ENCODE measurements at places on chromosomes 12 and 14.
A peak's percentile ranks its signal among the peaks of the same experiment; 100 is the strongest.

DNA sequence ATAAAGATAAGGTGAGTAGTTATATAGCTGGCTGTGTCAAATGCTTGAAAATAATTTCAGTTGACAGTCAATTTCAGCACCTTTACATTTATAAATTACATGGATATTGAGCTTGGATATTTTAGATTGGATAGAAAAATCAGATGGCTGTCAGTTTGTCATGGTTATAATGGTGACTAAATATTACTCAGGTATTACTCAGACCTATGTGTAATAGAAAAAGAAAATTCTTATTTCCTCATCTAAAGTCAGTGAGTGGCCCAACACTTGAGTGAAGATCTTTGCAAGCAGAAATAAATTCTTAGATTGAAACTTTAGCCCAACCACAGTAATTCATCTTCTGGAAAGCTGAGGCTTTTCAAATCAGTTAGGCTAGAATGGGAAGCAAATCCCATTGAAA is 354.4 kb downstream of the NAV3 start:
- DNase-seq = no peak

DNA sequence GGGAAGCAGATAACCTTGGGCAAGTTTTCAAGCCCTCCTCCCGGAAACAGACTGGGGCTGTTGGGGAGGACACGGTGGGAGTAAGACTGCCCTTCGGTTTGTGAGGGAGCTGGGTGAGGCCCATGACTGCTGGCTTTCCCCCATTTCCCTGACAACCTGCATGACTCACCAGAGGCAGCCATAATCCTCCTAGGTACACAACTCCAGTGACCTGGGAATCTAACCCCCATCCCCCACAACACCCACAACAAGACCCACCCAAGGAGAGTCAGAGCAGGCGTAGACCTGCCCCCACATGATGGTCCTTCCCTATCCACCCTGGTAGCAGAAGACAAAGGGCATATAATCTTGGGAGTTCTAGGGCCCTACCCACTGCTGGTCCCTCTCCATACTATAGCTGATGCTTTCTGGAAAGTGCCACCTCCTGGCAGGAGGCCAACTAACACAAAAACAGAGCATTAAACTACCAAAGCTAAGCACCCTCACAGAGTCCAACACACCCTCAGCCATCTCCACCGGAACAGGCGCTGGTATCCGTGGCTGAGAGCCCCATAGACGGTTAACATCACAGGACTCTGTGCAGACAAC is 14.8 kb downstream of the DDX24 start:
- no peak for DNase-seq

DNA sequence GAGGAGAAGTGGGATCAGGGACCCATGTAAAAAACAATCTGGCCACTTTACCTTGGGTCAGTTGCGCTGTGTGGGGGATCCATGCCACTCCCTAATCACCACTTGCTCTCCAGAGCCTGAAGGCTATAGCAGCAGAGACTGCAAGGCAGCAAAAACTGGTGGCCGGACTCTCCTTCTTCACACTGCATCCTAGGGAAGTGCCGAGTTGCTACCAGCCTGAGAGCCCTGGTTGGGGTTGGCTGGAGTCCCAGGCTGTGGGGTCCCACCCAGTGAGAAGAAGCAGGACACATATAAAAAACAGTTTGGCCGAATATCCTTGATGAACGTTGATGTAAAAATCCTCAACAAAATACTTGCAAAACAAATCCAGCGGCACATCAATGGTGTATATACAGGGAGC is 341.2 kb downstream of the AEBP2 start:
- no peak for DNase-seq

GRCh38 chr14:103932791-103933490 is 4.7 kb downstream of the TDRD9 start:
- no peak for DNase-seq

DNA sequence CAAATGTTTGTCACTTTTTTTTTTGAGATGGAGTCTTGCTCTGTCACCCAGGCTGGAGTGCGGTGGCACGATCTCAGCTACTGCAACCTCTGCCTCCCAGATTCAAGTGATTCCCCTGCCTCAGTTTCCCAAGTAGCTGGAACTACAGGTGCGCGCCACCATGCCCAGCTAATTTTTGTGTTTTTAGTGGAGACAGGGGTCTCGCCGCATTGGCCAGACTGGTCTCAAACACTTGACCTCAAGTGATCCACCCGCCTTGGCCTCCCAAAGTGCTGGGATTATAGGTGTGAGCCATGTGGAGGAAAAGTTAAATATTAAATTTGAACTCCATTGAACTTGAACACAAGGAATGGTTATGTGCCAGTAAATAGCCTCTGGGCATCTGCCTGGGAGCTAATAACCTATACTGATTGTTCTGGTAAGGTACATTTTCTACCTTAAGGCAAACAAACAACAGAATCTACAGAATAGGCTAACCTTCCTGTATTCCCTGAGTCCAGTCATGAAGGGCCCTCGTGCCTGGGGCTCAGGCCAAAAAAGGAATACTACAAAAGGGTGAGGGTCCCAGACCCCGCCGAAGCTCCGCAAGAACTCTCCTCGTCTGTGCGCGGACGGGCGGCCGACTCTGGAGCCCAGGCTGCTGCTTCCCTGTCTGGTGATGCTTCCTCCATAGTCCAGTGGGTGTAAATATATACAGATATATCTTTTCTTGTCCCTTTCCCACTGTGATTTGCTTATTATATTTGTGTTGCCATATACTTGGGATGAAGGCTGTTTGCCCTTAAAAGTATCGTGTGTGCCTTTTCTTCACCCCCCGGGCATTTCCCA is 74.0 kb upstream of the EIF5 start:
- DNase-seq = no peak

- DNase-seq = no peak
Measured at GRCh38 chr14:34604995-34605394, 25.0 kb downstream of the SNX6 start.

DNA sequence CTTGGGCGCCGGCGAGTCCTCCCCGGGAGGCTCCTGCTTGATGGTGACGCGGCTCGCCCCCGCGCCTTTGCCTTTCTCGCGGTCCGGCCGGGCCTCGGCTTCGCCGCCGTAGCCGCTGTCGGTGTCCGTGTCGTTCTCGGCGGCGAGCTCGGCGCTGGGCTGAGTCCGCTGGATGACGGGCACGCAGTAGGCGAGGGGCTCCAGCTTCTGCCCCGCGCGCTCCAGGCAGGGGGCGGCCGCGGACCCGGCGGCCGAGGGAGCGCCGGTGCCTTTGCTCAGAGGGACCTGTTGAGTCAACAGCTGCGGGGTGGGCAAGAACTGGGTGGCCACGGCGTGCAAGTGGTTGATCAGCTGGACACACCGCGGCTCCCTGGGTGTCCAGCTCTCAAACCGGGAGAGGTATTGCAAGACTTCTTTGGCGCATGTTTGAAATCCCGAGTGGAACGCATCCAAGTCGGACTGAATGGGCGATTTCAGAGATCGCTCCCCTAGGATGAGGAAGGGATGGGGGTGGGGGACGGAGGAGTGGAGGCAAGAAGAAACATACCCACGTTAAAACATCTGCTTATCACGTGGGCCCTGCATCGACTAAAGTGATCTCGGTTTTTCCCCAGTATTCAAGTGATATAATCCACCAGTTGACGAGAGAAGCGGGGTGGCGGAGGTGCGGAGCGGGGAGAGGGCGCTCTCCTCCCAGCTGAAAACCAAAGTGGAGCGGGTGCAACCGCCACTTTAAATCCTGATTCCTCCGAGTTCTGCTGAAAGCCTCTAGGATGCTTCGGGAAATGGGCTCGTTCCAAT is 2.0 kb downstream of the BHLHE41 start:
- peak; percentile 12 for DNase-seq

GRCh38 chr14:61569812-61570548 is 125.3 kb upstream of the HIF1A start:
- no peak for DNase-seq

- no peak for DNase-seq
Measured at GRCh38 chr12:18837505-18837904, 99.6 kb downstream of the CAPZA3 start.

Measured in cortex of kidney (tissue), 1 donor.